ENCODE measurements at places on chromosomes 5 and 9.

DNA sequence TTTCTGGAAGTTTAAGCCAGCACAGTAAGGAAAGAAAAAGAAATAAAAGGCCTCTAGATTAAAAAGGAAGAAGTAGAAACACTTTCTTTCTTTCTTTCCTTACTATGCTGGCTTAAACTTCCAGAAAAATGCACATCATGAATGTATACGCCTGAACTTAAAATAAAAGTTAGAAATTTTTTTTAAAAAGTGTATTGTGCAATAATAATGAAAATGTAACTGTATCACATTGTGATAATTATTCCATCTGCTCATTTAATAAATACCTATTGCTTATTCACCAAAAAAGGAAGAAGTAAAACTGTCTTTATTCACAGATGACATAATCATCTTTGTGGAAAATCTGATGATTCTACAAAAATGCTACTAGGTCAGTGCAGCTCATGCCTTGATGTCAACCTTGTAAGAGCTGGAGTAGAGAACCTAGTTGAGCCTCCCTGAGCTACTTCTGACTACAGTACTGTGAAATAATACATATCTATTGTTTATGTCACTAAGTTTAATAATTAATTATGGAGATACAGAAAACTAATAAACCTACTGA lies 49.4 kb downstream of the MCTP1 start:
- DNase-seq = no peak

GRCh38 chr5:177393990-177394389 lies 6.5 kb downstream of the PFN3 start:
- no peak for DNase-seq

DNA sequence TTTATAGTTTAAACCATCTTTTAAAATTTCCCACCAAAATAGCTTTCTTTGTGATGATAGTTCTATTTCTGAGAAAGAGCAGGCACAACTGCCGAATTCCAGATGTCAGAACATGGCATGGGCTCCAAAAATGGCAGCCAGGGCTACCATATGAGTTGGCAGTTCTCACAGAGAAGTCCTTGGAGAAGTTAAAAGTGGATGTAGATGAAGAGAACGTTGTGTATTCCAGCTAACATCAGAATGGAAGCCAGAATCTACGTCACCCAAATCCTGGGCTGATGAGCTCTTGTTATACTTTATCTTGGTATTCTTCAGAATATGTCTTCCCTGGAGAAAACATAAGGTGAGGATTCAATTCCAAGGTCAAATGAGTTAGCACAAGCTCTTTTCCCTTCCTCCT lies 66.9 kb upstream of the BASP1 start:
- no peak for DNase-seq

DNA sequence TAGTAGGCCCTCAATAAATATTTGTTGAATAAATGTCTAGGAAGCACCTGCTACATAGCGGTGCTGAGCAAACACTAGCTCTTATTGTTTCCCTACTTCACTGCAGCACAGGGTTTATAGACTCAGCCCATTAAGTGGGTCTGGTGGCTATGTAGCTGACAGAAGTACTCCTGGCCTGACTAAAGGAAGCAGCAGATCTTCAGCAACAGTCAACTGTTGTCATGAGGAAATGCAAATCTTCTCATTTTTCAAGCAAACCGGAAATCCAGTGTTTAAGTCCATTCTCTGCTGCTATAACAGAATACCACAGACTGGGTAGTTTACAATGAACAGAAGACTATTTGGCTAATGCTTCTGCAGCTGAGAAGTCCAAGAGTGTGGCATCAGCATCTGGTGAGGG lies 2.8 kb upstream of the TEX10 start:
- DNase-seq = no peak

- DNase-seq = no peak
Observed at GRCh38 chr5:69502367-69502766, 9.8 kb downstream of the OCLN start.

DNA sequence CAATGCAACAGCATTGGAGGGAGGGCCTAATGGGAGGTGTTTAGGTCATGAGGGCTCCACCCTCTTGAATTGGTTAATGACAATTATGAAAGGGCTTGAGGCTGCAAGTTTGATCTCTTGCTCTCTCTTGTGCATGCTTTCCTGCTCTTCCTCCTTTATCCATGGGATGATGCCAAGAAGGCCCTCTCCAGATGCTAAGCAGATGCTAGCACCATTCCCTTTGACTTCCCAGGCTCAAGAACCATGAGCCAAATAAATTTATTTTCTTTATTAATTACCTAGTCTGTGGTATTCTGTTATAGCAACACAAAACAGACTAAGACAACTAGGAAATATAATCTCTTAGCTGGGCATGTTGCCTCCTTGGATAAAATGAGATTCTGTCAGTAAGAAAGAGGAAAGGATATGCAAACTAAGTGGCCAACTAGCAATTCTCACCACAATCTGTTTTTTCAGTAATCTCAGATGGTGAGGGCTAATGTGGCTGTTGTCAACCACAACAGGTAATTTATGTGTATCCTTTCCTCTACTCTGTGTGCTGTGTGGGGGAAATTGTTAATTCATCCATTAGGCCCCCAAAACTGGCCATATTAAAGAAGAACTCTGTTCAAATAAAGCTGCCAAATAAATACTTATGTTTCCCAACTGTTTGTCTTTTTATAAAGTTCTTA lies 269.1 kb upstream of the CD180 start:
- DNase-seq = no peak

GRCh38 chr5:155827949-155828348 lies 499.0 kb upstream of the SGCD start:
- DNase-seq = no peak

DNA sequence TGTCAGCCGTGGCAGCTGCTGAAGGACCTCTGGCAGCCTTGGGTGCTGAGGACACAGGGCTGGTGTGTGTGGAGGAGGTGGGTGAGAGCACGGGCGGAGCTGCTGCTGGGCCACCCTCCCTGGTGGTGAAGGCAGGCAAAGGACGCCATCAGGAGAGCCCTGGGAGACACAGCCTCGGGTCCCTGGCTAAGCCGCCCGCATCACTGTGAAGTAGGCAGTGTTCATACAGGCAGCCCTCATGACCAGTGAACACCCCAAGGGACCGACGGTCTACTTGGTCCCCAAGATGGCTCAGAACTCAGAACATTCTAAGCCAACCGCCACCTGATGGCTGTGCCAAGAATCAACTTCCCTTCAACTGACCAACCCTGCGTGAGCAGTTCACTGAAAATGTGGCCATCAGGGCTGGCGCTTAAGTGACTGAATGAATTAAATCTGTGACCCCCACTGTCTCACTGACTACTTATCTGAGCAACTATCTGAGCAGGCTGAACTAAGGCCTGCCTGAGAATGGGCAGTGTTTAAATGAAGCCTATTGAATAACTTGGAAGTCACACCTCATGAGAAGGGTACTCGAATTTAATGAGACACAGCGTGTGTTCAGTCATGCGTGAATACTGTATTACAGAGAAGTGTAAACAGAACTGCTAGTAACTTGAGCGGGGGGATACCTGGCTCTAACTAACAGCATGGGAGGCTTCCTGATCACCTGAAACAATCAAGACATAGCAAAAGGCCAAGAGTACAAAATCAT lies 54.7 kb upstream of the SIMC1 start:
- no peak for DNase-seq

GRCh38 chr5:144377207-144377606 lies 206.5 kb downstream of the KCTD16 start:
- no peak for DNase-seq

DNA sequence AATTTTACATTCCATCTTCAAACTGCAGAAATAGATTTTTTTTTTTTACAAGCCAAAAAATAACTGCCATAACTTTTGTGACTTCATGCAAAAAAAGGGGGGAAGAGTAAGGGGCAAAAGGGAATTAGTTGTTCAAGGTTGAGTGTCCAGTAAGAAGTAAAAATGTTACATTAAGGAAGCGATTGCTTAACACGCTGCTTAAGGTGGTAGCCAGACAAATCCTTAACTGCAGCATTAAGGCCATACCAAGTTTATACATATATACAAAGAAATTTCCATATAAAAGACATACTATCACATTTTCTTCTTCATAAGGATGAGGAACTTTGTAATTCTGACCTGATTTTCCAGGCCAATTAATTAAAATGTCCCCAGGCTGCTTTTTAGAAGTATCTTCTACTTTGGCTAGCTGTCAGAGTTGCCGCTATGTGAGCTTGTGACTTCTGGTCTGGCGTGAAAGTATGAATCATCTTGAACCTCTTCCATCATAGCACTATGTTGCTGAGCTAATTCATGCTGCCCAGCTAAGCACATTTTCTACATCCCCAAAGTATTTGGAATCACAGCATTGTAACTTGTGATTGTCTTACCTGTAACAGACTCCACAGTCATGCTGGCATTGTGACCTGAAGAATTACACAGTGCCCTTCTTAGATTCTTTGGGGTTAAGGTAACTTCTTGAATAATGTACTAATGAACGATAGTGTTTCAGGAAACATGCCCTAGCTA lies 40.0 kb downstream of the G3BP1 start:
- DNase-seq = no peak

GRCh38 chr5:6699357-6699756 lies 13.9 kb upstream of the TENT4A start:
- no peak for DNase-seq

DNA sequence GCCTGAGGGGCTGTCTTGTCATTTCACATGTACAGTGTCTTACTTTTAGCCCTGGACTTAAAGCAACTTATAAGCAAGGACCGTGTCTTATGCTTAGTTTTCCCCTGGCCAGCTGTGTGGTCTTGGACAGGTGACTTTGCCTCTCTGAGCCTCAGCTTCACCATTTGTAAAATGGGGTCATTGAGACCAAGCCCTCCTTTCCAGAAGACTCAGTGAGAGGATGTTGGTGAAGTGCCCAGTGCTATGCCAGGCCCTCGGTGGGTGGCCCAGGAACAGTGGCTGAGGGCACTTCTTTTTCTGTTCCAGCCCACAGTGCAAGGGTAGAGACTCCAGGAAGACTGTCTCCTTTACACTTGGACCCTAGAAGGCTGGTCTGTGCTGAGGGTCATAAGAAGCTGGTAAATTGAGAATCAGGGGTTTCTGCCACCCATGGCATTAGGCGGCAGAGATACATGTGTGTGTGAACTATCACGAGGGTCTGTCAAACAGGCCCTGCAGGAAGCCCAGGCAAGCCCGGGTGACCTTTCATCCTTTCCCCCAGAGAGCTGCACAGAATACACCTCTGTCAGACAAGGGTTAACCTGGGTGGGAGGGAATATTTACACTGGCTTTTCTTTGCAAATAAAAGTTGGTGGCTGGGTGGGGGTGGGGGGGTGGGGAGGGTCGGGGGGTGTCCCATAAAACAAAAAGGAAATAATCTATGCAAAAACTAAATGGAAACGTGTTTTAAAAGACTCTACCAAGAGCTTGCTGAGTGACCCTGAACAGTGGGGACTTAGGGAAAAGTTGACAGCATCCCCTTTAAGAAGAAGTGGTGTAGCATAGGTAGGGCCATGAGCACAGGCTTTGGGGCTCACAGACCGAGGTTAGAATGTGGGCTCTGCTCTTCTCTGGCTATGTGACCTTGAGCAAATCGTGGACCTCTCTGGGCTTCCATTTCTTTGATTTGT lies 20.4 kb upstream of the KIF12 start:
- DNase-seq = no peak

GRCh38 chr5:96946381-96946780 lies 10.5 kb downstream of the LNPEP start:
- DNase-seq = no peak

DNA sequence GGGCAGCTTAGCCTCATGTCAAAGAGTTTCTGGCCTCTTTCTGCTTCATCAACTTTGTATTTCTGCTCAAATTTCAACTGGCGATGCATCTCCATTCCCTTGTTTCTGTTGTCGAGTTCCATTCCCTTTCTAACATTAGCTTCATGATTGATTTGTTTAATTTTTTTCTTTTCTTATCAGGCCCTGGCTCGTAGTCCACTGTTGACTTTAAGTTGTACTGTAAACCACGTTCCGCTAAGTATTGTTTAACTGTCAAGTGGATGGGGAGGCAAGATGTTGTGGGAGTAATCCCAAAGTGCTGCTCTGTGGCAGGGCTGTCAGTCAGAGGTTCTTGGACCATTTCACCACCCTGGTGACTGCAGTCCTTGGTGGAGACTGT lies 309.1 kb downstream of the PSAT1 start:
- no peak for DNase-seq

Data from HS-27A (cell line).